Mesendoderm (in vitro differentiated cells): ENCODE measurements at places on chromosomes 1 and 21.

DNA sequence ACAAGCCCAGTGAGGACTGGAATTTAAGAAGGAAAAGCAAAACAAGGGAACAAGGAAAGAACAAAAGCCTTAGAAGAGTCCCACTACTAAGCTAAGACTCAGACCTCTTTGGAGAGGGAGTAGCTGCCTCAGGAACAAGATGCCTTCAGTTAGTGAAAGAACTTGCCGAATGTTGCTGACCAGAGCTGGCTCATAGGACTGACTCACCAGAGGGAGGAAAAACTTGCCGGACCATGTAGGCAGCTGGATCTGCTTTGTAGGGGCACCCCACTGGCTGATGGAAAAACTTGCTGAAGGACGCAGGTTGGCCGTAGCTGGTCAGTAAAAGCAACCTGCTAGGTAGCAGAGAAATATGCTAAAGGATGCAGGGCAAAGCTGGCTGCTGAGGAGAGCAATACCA, 15.3 kb upstream of the ZSWIM5 start:
- DNase-seq = no peak

DNA sequence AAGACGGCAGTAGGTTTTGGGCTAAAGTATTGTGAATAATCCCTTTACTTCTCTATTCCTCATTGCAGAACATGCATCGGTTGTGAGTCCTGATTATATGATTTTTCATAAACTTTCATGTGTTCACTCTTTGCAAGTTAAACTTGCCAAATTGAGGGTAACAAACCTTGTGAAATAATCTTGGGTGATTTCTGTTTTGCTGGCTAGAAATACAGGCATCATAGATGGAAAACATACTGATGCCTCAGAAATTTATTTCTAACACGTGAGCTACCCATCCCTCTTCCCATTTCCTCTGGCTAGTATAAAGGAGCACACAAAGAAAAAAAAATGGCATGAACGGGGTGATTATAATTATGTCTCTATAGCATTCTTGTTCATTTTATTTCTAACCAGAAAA, 39.6 kb downstream of the RGS5 start:
- no peak for DNase-seq

- DNase-seq = no peak
Measured at GRCh38 chr1:156539818-156540355, 32.5 kb downstream of the IQGAP3 start.

- no peak for DNase-seq
Measured at GRCh38 chr1:83997631-83998030, 1.3 kb downstream of the TTLL7 start.

GRCh38 chr1:219120624-219121544, 52.8 kb upstream of the LYPLAL1 start:
- no peak for DNase-seq

GRCh38 chr1:27603309-27603680, 649 bp downstream of the AHDC1 start:
- no peak for DNase-seq

GRCh38 chr21:39667353-39667891, 54.7 kb downstream of the B3GALT5 start:
- DNase-seq = no peak

- DNase-seq = no peak
Measured at GRCh38 chr1:154398678-154399077, 6.5 kb upstream of the IL6R start.

GRCh38 chr21:34223376-34223775, 140.4 kb upstream of the KCNE2 start:
- DNase-seq = no peak

DNA sequence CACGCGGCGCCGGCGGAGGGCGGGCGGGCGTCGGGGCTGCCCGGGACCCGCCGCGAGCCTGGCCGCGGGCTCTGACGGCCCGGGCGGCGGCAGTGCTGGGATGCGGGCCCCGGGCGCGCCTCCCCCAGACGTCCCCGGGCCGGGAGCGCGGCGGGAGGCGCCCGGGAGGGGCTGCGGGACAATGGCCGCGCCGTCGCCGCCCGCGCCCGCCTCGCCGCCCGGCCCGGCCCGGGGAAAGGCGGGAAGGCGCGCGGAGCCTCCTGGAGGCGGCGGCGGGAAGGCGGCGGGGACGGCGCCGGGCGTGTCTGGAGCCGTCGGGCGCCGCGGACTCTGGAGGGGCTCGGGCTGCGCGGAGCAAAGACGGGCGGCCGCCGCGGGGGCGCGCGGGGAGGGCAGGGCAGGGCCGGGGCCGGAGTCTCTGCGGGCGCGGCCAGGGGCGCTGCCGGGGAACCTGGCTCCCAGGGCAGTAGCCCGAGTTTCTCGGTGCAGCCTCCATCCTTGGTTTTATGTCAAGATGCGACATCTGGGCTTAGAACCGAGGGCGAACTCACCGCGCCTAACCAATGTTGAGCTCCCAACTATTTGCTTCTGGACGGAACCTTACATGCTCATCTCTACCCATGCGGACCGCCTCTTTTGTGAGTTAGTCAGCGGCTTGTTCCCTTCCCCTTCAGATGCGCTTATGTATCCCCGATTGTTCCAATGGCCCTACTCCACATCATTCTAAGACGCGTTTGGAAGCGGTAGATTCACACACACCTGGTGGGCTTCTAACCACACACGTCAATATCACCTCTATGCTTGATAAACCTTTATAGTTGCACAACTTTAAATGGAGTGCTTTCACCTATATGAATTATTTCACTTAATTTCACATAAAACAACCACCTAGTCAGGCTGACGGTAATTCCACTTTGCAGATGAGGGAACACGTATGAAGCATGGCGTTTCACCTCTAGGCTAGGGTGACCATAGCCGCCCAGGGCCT, 651 bp downstream of the ZBTB8A start:
- peak; percentile 58 for DNase-seq

GRCh38 chr1:39165049-39165448, 39.4 kb upstream of the MACF1 start:
- peak; percentile 63 for DNase-seq

DNA sequence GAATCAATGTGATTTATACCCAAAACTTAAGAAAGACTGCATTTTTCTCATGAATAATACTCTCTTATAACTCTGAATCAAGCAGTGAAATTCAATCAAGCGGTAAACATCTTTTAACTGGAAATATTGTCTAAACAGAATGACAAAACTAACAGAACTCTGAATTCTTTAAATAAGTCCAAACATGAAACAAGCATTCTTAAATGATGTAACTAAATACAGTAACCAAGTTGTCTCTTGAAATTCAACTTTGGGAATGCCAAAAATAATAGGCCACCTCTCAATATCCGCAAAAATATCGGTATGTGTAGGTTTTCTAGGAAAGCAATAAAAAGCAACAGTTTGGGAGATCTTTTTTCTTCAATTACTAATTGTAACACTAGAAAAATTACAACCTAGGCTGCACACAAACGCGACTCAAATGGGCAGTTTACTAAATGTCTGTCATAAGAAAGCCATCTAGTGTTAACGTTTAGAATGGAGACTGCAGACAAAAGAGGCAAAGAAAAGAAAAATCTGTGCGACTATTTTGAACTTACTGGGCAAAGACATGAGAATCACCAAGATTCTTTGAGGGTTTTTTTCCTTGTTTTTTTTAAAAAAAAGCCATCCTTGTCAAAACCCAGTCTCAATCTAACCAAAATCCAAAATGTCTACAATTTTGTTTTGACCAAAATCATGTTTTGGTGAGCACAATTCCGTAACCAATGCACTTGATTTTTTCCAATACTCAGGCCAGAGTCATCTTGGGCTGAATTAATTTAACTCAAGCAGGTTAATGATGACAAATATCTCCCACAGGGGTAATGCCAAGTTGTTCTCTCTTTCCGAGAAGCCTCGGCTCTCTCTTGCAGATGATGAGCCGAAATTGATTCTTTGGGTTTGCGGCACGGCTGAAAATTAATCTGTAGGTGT, 1.3 kb downstream of the SIPA1L2 start:
- DNase-seq = no peak

DNA sequence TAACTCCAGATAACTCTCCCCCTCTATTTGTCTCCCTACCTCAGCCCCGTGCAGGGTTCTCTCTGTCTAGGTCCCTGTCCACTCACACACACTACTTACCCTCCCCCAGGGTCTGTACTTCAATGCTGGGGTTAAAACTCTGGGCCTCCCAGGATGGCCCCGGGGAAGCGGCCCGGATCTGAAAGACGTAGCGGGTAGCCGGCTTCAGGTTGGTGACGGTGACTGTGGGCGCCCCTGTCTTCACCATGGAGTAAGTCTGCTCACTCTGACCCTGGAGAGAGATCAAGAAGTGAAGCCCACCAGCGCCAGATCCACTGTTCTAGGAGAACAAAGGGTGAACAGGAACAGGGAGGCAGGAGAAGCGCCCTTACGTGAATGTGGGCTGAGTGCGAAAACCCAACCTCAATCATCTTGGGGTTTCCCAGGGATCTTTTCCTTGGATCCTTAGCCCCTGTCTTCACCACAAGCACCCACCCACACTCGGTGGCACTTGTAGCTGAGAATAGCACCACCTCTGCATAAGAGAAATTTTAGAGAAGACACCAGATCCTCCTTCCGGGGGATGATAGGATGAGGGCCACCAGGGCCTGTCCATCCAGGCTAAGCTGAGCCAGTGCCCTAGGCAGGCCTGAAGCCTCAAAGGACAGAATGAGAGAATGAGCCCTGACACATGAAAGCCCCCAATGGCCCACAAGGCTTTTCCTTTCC, 33.5 kb downstream of the EPHA10 start:
- DNase-seq = no peak

DNA sequence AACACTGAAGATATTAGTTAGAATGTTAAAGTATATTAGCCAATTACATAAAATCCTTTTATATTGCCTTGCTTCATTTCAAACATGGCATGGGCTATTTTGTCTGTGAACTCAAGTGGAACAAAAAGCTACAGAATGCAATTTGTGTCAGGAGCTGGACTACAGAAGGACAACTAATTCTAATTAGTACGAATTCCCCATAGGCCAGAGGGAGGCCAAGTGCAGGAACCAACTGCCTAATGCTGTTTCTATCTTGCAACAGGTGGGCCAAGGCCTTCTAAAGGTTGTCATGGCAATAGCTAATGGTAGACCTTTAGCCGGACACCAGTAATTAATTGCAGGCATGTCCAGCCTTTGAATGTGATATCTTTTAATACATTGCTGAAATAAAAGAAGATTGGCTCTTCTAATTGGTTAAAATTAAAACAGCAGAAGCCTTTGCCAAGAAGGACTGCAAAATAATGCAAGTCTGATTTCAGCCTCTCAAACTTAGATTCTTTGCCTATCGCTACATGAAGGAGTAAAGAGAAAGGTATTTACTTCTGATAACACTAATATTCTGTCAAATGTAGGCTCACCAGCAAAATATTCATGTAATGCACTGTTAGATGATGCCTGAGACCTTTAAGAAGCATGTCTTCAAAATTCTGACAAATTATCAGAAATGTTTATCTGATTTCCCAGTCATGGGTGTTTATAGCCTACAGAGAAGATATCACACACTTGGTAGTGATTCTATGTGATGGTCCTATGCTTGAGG, 232.1 kb downstream of the LMO4 start:
- DNase-seq = no peak

DNA sequence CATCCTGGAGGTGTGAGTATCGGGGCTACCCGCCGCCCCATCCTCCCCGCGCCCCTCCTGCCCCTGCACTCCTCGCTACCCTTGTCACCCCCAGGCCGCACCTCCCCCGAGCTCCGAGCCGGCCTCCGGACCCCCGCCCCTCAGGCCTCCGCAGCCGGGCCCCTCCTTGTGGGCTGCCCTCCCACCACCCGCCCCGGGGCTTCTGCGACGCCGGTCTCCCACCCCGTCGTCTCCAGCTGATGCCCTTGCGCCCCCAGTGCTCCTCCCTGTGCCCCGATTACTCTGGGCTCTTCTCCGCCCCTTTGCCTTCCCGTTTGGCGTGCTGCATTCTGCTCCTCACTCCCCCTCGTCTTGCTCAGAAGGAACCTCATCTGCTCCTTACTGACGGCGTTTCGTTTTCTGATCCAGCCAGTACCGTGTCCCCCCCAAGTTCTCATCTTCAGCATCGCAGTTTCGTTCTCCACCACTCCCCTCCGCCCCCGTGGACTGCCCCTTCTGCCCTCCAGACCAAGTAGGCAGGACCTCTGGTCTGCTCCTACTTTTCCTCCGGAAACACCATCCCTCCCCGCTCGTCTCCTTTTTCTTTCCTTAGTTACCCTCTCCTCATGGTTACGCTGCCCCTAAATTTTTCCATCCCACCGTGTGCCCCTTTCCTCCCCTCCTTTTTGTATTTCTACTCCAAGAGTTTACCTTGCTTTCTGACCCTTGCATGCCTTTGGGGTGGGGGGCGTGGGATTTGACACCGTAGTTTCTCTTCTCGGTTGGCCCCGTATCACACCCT, 841 bp downstream of the SNX27 start:
- DNase-seq = peak; percentile 61

DNA sequence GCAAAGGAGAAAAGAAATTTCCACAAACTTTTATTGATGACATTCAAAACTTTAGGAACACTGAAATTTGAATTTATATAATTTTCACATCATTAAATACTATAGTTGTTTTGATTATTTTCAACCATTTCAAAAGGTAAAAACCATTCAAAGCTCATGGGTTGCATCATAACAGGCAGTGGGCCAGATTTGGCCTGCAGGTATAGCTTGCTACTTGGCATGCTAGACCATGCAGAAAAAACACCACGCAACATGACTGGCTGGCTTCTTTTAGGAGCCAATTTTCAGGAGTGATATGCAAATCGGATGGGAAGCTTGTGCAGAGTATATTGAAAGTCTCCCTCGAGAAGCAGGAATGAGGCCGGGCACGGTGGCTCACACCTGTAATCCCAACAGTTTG, 144.8 kb downstream of the GLUL start:
- DNase-seq = no peak

DNA sequence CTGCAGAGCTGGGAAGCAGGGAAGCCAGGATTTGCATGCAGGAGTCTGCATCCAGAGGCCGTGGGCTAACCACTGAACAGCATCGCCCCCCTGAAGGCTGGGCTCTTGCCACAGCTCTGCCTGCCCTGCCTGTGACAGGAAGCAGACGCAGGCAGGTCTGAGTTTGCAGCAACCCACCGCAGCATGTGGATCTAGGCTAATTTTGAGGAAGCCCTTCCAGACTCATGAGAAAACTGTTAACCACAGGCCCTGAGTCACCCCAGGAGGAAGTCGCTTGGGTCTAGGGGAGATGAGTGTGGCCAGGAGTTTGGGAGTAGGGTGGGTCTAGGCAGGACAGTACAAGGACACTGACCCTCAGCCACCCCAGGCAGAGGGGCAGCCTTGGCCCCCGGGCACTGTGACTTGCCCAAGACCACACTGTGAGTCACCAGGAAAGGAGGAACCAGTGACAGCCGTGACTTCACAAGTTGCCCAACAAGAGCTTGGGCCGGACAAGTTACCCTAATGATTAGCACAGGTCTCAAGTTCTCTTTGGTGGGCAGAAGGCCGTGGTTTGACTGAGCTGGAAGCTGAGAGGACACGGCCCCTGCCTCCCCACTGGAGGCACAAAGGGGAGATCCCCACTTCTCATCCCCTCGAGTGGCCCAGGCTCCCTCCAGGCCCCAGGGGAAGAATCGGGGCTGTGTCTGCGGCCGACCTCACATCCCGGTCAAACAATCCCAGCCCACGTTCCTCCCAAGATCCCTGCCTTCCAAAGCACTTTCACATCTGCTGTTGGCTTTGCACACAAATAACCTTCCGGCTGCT, 826 bp downstream of the LAPTM5 start:
- peak; percentile 68 for DNase-seq

GRCh38 chr1:206693592-206693991, 8.9 kb downstream of the MAPKAPK2 start:
- no peak for DNase-seq
